ENCODE measurements at places on chromosomes 6 and 20.

- no peak for DNase-seq
Measured at GRCh38 chr6:87407561-87407900, 241 bp upstream of the CFAP206 start.

DNA sequence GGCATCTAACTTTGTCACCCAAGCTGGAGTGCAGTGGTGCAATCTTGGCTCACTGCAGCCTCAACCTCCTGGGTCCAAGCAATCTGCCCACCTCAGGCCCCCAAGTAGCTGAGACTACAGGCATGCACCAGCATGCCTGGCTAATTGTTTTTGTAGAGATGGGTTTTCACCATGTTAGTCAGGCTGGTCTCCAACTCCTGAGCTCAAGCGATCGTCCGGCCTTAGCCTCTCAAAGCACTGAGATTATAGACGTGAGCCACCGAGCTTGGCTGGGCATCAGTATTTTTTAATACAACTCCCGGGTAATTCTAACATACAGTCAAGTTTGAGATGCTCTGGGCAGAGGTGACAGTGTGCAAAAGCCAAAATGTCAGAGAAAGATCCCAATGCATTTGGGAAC lies 73.5 kb downstream of the NFATC2 start:
- DNase-seq = no peak

DNA sequence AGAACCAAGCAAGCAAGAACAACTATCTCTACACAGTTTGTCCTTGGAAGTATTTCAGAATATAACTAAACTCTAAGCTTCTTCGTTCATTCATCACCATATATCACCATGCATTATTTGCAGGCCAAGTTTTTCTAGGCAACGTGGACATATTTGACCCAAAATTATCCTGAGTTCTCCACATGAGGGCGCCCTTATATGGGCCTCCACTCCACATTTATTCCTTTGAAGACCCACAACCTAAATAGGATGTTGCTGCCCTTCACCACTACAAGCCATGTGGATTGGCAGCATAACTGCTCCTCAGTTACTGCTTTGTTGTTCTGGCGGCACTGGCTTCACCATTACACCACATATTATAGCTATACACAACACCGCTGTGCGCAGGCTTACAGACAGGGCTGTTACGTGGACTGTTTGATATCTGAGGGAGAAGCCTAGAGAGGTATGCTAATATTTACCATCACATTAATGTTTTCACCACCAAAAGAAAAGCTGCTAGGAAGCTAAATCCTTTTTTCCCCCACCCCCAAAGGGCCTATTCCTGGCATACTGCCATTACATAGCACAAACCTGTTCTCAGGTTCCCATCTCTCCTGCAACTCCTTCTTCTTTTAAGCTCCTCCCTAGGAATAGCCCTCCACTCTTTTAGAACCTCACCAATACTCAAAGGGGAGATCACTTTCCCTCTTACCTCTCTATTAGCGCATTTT lies 411.7 kb downstream of the C6orf118 start:
- no peak for DNase-seq

DNA sequence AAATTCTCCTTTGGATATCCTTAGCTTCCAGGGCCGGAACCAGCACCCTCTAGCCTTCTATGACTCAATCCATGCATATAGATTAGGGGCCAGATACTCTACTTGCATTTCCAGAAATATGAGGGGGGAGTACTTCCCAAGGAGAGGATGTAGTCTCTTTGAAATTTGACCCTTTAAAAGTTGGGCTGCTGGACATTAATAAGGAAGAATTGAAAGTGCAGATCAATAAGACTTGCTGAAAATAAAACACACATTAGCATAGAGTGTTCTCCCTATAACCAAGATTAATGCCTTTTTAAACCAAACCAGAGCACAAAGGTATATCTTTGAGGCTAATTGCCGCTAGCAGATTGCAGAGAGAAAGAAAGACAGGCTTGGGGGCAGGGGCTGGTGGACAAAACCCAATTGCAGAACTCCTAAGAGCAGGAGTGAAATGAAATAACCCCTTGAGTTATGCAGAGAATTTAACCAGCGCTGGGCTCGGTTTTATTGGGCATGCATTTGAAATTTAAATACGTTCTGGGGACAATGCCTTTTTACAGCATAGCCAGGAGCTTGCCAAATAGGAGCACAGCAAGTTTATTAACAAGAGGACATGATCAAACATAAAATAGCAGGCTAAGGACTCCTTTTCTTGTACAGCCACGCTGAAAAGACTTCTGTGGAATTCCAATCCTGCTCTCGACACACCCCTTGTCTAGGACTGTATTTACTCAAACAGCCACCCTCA lies 108.2 kb upstream of the SALL4 start:
- no peak for DNase-seq
